ENCODE measurements at places on chromosomes 5 and 9.

DNA sequence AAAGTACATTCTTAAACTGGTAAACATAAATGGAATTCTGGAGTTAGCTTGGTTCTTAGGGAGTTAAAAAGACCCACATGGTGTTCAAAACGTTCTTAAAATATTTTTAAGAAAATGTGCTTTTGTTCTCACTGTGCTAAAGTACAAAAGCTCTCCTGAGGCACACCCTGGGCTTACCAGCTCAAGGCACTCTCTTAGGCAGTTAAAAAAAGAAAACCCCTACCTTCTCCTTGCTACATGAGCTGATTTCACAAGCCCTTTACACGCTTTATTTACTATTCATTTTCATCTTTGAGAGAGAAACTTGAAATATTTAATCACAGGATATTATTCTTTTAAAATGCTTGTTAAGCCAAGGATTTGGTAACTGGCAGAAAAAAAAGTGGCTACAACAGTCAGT lies 723.3 kb upstream of the GRAMD2B start:
- DNase-seq, result no peak

- DNase-seq, result peak; percentile 85
These were observed 40.2 kb upstream of the GARNL3 start for GRCh38 chr9:127224178-127224882.

DNA sequence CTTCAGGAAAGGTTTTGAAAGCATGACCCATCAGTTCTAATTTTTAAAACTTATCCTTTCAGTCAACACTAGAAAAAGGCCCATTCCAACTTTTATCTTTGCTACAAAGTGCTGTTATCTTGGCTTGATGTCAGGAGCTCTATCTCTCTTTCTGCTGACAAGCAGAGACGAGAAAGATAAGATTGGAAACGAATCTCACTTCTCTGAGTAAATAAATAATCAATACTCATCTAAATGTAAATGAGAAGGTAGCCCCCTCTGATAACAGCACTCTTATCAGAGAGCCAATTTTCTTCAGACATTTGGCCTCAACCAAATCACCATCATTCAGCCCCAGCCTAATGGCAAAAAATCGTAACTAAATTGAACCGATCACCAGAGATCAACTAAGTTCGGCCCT lies 191.7 kb downstream of the MAPKAP1 start:
- DNase-seq, result no peak

DNA sequence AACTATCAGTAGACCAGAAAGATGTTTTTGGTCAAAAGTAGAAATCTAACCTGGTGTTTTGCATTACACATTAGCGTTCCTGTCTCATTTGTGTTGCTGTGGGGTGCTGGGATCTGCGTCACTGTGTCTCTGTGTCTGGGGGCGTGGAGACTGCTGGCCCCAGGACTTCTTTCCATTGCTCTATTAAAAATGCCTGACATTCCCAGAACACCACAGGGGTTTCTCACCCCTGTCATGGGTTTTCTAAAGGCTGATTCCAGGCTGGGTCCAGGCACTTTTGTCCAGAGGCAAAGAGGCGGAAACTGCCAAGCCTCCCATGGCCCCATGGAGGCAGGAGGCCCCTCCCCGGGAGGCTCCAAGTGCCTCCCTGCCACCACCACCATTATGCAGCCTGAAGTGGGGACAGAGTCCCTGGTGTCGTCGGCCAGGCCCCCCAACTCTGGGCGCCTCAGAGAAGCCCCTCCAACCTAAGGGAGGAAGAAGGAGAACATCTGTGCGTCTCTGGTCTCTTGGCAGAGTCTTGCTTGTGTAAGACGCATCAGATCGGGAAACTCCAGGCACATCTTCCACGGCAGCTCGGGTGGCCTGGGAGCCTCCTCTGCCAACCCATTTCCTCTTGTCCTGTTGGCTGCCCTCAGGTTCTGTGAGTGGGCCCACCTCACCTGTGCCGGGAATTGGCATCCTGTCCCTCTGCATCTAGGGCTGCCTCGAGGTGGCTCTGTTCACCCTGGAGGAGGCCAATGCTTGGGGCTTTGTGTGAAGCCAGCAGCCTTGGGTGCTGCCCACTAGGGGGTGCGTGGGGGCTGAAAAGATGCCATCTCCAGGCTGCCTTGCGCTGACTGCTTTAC lies 13.8 kb upstream of the PLEKHG4B start:
- DNase-seq, result no peak

DNA sequence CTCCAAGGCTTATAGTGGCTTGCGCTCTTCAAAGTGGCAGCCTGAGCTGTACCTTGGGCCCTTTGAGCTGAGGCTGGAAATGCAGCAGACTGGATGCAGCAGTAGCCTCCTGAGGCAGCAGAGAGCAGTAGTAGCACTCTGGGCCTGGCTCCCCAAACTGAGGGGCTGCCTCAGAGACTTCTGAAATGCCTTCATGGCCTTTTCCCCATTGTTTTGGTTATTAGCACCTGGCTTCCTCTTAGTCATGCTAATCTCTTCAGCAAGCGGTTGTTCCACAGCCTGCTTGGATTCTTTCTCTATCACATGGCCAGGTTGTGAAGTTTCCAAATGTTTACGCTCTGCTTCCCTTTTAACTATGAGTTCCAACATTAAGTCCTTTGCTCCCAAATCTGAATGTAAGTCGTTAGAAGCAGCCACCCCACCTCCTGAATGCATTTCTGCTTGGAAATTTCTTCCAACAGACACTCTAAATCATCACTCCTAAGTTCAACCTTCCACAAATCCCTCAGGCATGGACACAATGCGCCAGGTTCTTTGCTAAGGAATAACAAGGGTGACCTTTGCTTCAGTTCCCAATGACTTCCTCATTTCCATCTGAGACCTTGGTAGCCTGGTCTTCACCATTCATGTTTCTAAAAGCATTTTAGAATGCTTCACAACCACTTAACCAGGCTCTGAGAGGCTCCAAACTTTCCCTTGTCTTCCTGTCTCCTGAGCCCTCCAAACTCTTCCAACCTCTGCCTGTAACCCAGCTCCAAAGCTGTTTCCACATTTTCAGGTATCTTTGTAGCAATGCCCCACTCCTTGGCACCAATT lies 145.8 kb downstream of the ZDHHC21 start:
- DNase-seq, result no peak

- DNase-seq, result no peak
These were observed 27.8 kb downstream of the CSF1R start for GRCh38 chr5:150058480-150059126.

GRCh38 chr9:91716815-91717214 lies 233.2 kb downstream of the ROR2 start:
- no peak for DNase-seq

DNA sequence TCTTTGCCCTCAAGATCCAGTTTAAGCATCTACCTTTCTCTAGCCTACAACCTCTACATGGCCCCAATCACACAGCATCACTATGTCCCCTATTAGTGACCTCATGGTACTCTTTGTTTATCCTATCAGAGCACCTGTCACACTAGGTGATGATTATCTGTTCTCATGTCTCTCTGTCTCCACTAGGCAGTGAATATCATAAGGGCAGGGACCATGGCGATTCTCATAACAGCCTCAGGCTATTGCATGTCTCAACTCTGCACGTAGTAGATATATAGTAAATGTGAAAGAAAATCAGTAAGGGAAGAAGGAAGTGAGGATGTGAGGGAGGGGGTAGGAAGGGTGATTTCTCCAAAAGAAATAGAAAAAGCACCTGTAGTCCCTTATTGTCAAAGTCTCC lies 311.0 kb downstream of the NSG2 start:
- no peak for DNase-seq

- DNase-seq, result peak; percentile 5
These were observed 46.1 kb downstream of the DCP2 start for GRCh38 chr5:113022661-113023060.

- no peak for DNase-seq
These were observed 144.7 kb downstream of the KDM4C start for GRCh38 chr9:6902423-6902822.

DNA sequence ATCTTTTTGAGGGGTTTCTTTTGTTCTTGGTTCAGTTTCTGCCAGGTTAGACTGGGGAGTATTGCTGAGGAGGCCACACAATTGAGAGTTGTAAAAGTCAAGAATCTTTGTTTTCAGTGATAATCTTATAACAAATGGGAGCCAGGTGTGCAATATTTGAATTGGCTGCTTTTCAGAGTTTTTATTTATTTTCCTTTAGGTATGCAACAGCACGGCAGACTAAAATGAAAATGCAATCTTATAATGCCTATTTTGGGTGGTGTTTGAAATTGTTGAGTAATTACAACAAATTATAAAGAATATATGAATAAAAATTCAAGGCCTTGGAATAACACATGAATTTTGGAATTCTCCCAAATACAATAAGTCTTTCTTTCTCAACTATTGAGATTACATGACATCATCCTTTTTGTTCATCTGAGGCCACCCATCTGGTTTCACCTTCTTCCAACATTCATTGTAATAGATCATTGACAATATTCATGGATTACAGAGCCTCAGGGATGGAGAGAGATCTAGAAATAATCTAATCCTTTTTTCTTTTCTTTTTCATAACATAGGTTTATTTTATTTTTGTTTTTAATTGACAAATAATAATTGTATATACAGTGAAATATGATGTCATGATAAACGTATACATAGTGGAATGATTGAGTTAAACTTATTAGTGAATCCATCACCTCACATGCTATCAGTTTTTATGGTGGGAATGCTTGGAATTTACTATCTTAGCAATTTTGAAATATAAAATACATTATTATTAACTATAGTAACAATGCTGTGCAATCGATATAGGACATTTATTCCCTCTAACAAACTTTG lies 1061.0 kb downstream of the NR2F1-AS1 start:
- DNase-seq, result no peak

- no peak for DNase-seq
These were observed 175.2 kb downstream of the CACNA1B start for GRCh38 chr9:138052635-138053320.

GRCh38 chr5:136133222-136133921 lies 727 bp downstream of the SMAD5 start:
- DNase-seq, result no peak

GRCh38 chr5:135195270-135195608 lies 161.2 kb upstream of the PITX1 start:
- DNase-seq, result no peak

- DNase-seq, result no peak
These were observed 7.4 kb upstream of the SLC36A3 start for GRCh38 chr5:151310932-151311331.

DNA sequence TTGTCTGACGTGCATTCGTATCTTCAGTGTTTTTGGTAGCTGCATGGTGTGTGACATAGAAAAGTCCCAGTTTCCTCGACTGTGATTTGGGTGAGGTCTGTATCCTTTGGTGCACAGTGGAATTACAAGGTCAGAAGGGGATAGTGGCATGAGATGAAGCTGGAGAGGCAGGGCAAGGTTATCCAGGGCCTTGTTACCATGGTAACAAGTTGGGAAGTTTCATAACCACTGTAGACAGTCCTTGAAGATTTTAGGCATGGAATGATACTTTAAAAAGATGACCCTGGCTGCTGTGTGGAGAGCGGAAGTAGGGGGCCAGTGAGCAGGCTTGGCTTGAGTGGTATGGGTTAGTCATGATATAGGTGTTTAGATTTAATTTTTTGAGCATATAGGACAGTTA lies 11.9 kb downstream of the EHMT1 start:
- DNase-seq, result no peak

DNA sequence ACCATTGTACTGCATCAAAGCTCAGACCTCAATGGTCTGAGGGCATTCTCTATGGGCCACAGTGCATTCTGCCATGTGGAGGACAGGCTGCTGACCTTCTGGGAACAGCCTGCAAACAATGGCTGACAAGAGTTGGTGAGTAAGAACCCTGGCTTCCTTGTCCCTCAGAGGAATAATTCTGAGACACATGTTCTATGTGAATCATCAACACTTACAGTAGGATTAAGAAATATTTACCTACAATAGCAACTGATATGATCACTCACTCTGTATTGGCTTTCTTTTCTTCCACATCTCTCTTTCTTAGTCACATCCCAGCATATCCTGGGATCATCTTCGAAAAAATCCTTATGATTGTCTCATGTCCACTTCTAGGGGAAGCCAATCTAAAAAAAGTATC lies 306.5 kb upstream of the ITGA1 start:
- DNase-seq, result no peak

GRCh38 chr9:34341659-34342295 lies 12.4 kb downstream of the NUDT2 start:
- DNase-seq, result no peak

All from activated CD4-positive, alpha-beta T cell treated with anti-CD3 and anti-CD28 coated beads for 4 hours (primary cell).